ENCODE measurements at places on chromosomes 16 and 17.

DNA sequence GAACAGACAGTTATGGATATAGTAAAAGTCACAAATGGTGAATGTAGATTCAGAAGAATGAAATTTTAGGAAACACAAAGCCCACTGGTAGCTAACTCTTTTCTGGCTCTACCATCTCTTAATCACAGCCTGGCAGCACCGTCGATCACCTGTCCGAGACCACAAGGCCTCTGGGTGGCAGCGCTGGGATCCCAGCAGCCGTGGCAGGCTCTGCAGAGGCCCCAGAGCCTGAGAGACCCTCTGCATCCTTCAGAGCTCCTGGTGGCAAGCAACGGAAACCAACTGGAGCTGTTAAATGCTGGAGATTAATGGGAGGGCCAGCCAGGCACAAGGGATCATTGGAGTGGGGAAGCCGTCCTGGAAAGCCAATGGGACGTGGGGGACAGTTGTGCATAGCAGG lies 26.3 kb downstream of the LAT start:
- DNase-seq: peak; percentile 48
- H3K36me3 ChIP-seq: peaks cover 6% of the 10 kb centered on the region
- H3K27ac ChIP-seq: no peak overlapping the region
- H3K4me3 ChIP-seq: no peak overlapping the region

DNA sequence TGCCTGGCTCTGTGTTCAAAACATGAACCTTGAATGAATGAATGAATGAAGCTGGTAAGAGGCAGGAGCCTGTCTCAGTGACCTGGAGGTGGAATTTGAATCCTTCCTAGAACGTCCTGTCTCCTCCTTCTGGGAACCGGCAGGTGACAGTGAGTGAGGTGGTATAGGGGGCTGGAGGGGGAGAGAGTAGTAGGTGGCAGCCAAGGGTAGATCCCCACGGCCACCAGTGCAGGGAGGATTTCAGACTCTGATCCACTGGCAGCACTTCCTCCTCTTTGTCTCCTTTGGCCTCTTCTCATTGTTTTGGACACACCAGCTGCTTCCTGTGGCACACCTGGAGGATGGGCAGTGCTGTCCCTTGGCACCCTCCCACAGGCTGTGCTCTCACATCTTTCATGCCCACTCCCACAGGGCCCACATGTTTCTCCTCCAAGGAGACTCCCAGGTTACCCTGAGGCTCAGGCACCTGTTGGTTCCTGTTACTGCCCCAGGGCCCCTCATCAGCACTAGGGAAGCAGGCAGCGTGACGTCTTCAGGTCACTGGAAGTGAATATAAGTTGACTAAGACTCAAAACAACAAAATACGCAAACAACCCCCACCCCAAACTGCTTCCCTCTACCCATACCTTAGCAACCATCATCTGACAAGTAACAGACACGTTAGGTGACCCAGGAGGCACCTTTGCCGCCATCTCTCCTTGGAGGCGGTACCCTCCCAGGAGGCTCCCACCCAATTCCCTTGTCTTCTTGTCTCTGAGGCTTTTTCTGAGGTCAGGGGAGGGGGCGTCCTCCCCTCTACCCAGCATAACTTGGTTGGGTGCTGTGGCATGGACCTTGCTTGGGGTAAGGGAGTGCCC lies 84.6 kb downstream of the N4BP1 start:
- H3K27me3 ChIP-seq: no peaks in the 10 kb centered on the region
- no peak overlapping the region for H3K4me3 ChIP-seq
- no peak for DNase-seq
- H3K36me3 ChIP-seq: no peaks in the 10 kb centered on the region

DNA sequence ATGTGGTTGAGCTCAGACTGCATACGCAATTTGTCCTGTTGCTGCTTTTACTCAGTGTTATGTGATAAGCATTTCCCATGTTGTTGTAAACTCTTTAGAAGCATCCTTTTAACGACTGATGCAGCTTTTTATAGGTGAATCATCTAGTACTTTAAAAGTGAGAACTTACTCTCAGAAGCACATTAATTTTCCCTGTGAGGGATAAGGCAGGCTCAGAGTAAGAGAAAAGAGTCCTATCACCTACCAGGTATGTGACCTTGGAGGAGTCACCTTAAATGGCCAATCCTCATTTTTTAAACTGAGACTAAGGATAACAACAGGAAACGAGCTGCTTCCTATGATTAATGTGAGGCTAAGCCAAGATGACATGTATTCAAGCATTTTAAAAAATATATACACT lies 34.4 kb upstream of the GAN start:
- no peak overlapping the region for H3K27ac ChIP-seq
- H3K27me3 ChIP-seq: no peaks in the 10 kb centered on the region
- DNase-seq: no peak
- H3K4me1 ChIP-seq: no peaks in the 10 kb centered on the region
- no peaks in the 10 kb centered on the region for H3K36me3 ChIP-seq

DNA sequence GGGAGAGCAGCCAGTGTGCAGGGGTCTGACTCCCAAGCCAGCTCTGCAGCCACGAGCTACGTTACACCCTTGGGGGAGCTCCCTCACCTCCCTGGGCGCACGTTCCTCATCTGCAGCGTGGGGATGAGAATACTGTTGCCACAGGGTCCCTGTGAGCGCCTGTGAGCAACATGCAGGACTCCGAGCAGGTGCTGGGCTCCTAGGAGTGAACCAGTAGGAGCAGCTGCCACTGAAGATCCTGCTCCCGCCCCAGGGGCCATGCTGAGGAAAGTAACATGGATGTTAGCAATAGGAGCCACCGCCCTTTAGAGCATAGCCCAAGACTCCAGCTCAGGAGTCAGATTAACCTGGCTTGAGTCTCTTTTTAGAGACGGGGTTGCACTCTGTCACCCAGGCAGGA lies 15.9 kb downstream of the DNAAF1 start:
- no peak overlapping the region for H3K27ac ChIP-seq
- no peak overlapping the region for H3K4me3 ChIP-seq
- peaks cover 22% of the 10 kb centered on the region for H3K27me3 ChIP-seq

DNA sequence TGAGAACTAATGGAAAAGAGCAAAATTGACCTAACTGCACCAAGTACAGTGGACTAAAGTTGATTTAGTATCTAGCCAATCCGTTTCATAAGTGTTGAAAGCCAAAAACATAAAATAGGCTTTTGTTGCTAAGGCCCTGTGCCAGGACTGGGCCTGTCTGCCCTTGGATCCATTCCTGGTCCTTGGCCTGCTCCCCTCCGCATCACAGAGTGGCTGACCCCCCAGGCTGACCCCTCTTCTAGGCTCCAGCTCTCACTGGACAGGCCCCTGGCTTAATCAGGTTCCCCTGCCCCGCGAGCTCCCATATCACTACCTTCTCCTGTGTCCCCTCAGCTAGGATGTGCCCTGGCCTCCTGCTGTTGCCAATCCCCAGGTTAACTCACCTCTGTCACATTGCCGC lies 313.6 kb upstream of the MYOCD start:
- H3K4me1 ChIP-seq: no peaks in the 10 kb centered on the region
- no peaks in the 10 kb centered on the region for H3K36me3 ChIP-seq
- H3K27ac ChIP-seq: no peak overlapping the region

DNA sequence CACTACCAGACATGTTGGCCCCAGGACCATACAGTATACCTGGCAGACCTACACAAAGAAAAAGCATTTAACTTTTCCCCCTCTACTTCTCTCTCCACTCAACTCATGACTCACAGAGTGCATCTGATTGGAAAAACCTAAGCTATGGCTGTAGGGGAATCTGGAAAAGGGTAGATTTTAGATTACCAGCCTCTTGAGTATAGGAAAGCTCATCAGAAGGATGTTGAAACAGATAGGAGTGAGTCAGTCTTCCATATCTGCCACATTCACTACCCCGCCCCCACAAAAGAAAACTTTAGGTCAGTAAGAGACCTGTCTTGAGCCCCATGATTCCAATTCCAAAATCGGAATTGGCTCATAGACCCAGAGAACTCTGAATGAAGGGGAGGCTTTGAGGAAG lies 12.3 kb downstream of the KRT9 start:
- no peak overlapping the region for H3K27ac ChIP-seq
- DNase-seq: no peak
- H3K36me3 ChIP-seq: no peaks in the 10 kb centered on the region
- H3K4me3 ChIP-seq: no peak overlapping the region
- H3K27me3 ChIP-seq: peaks cover 35% of the 10 kb centered on the region

- no peak overlapping the region for H3K27ac ChIP-seq
- H3K27me3 ChIP-seq: no peaks in the 10 kb centered on the region
- DNase-seq: no peak
- H3K4me3 ChIP-seq: no peak overlapping the region
Observed at GRCh38 chr16:81461766-81462165, 17.2 kb downstream of the CMIP start.

DNA sequence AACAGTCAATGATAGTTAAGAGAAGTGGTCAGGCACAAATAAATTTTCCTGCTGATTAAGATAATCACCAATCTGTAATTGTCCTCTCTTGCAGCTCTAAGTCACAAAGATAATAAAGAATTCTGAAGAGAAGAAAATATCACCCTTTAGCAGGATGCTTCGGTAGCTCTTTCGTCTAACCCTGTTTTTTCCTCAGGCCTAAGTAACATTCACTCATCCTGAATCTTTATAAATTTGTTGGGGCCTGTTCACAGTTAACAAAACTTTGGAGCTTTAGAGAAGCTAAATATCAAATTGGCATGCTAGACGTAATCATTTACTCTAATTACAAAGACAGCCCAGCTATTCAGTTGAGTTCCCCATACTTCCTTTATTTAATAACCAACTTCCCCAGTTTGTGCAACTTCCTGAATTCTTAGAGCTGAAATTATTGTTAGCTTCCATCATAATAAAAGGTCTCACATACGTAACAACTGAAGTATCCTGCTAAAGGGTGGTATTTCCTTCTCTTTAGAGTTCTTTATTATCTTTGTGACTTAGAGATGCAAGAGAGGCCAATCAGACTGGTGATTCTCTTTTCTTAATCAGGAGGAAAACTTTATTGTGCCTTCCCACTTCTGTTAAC lies 118.6 kb downstream of the TANGO6 start:
- H3K4me1 ChIP-seq: no peaks in the 10 kb centered on the region
- no peak overlapping the region for H3K4me3 ChIP-seq
- H3K27ac ChIP-seq: no peak overlapping the region
- no peak for DNase-seq
- H3K27me3 ChIP-seq: no peaks in the 10 kb centered on the region
- peaks cover 12% of the 10 kb centered on the region for H3K36me3 ChIP-seq

DNA sequence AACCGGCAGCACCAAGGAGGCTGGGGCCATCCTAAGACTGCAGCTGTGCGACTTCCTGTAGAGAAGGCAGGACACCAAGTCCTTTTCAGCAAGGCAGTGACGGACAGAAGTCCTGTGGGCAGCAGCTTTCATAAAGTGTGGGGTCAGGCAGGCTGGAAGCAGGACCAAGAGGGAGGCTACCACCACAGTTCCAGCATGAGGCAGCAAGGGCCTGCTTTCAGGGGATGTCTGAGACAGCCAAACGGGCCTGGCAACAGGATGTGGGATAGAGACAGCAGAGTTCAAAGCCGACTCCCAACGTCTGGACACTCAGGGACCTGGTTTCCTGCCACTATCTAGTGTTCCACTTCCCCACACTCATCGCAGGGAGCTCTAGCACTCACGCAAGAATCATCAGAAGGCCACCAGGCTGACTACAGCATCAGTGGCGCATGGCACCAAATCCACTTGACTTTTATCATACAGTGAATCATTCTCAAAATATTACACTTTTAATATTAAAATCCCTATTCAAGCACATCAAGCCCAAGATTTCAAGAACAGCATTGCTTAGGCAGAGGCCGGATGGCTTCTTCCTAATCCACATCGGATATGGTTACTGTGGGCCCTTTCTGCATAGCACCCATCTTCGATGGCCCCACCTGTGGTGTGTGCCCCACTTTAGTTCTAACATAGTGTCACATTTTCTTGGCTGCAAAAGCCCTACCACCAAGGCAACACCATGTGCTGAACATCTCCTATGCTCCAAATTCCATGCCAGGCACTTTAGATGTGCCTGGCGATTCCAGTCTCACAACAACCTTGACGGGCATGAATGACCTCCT lies 5.2 kb downstream of the USP7 start:
- H3K4me3 ChIP-seq: peak overlapping the region; percentile 83
- no peaks in the 10 kb centered on the region for H3K27me3 ChIP-seq
- peaks cover 19% of the 10 kb centered on the region for H3K36me3 ChIP-seq

- no peaks in the 10 kb centered on the region for H3K36me3 ChIP-seq
- peaks cover 20% of the 10 kb centered on the region for H3K27me3 ChIP-seq
- DNase-seq: no peak
- H3K4me3 ChIP-seq: no peak overlapping the region
Observed at GRCh38 chr17:61392679-61393078, 7.0 kb upstream of the TBX2 start.

GRCh38 chr16:50263060-50263909 lies 3.1 kb upstream of the ADCY7 start:
- DNase-seq: no peak
- peak overlapping the region; percentile 95 for H3K27ac ChIP-seq
- H3K36me3 ChIP-seq: peaks cover 7% of the 10 kb centered on the region
- peak overlapping the region; percentile 5 for H3K4me3 ChIP-seq
- H3K4me1 ChIP-seq: peaks cover 57% of the 10 kb centered on the region

DNA sequence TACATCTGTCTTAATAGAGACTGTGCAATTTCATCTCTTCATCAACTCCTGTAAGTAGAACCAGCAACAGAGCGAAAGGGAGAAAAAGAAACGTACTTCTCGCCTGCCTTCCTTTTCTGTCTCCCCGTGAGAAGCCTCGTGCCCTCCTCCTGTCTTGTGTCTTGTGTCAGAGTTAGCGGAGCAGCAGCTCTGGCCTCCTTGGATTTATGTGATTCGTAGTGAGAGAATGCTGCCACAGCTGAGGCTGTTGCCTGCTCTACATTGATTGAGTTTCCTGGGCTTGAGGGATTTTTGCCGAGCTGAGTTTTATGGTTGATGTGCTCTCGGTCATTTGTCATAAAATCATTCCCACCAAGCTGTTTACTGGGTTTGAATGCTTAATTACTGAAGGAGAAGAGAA lies 579.1 kb upstream of the RBFOX1 start:
- H3K4me1 ChIP-seq: no peaks in the 10 kb centered on the region
- H3K36me3 ChIP-seq: no peaks in the 10 kb centered on the region
- H3K4me3 ChIP-seq: no peak overlapping the region
- no peak overlapping the region for H3K27ac ChIP-seq

DNA sequence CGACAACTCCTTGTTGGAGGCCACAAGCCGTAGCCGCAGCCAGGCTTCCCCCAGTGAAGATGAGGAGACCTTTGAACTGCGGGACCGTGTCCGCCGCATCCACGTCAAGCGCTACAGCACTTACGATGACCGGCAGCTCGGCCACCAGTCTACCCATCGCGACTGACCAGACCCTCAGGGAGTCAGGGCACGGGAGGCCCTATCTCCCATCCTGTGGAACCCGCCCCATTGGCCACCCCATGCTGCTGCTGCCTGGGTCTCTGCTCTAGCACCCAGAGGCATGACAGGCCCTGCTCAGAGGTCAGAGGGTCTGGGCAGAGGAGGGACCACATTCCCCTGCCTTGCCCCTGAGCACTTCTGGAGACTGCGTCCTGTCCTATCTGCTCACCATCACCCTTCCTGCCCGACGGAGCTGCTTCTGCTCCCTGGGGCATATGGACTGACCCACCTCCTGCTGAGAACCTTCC lies 8.9 kb downstream of the TNFAIP1 start:
- H3K36me3 ChIP-seq: peaks cover 39% of the 10 kb centered on the region
- DNase-seq: no peak
- H3K27me3 ChIP-seq: no peaks in the 10 kb centered on the region
- H3K4me3 ChIP-seq: no peak overlapping the region
